Testis (tissue), 5 donors: ENCODE measurements at places on chromosomes 6 and 20. TPM values are rescaled to one million over a fixed set of nuclear protein-coding genes. Genes with fewer than 3 reads are reported as not detected.

Gene PHACTR1
- 6.5 TPM for total RNA-seq

Gene STX7
- total RNA-seq, result 12.7 TPM

DNA sequence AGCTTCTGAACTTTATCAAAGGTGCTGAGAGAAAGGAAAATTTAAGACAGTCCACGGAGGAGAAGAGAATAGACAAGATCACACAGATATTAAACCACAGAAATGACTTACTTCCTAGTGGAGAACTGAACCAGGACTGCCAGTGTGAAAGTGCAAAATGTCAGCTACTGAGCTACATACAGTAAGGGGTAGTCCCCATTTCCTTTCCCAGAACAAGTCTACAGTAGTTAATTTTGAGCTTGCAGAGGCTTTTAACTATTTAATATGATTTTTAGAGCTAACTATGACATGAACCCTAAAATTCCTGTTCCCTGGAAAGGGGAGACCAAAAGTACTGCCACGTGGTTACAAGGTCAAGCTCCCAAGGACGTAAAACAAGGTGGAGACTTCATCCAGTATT is 45.1 kb downstream of the CEP85L start:
- no peaks in the 10 kb centered on the region for H3K36me3 ChIP-seq
- no peak overlapping the region for H3K4me3 ChIP-seq
- DNase-seq, result no peak
- H3K27ac ChIP-seq, result no peak overlapping the region
- no peaks in the 10 kb centered on the region for H3K27me3 ChIP-seq

GRCh38 chr6:53309059-53309900 is 39.5 kb downstream of the ELOVL5 start:
- H3K4me1 ChIP-seq, result peaks cover 31% of the 10 kb centered on the region
- no peak for DNase-seq
- H3K4me3 ChIP-seq, result no peak overlapping the region
- H3K27me3 ChIP-seq, result no peaks in the 10 kb centered on the region

DNA sequence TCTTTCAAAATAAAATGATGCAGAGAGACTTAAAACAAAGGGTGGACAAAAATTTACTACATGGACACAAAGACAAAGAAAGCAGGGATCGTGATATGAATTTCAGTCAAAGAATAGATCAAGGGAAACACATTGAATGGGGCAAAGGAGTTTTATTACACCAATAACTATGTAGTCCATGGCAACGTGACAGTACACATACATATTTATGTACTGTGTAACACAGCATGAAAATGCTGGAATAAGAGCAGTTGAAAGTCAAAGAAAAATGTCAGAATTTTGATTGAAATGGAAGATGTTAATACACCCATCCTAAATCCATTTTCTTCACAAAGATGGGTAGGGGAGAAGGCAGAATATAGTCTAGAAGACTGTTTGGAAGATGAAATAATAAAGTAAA is 9.4 kb upstream of the RIN2 start:
- no peak overlapping the region for H3K4me3 ChIP-seq
- H3K4me1 ChIP-seq, result no peaks in the 10 kb centered on the region
- H3K27me3 ChIP-seq, result no peaks in the 10 kb centered on the region
- H3K36me3 ChIP-seq, result no peaks in the 10 kb centered on the region

DNA sequence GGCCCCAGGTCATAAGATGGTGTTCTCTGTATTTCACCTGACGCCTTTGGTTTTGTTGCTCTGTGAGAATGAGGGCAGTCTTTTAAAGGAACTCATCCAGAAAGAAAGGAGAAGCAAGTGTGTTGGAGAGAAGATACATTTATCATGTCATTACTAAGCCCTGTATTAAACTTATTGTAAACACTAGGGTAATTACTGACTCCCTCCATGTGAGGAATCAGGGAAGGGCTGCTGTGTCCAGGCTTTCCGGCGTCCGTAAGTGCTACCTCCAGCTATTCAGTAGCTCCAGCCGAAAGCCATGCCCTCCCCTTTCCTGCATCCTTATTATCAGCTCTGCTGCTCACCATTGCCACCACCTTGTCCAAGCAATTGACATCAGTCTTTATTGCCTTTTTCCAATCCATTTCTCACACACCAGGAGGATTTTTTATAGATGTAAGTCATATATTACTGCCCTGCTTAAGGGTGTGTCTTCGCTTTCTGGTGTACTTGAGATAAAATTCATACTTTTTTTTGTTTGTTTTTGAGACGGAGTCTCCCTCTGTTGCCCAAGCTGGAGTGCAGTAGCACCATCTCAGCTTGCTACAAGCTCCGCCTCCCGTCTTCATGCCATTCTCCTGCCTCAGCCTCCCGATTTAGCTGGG is 94.7 kb downstream of the RPP40 start:
- no peak overlapping the region for H3K27ac ChIP-seq
- no peaks in the 10 kb centered on the region for H3K36me3 ChIP-seq
- H3K4me1 ChIP-seq, result no peaks in the 10 kb centered on the region
- no peaks in the 10 kb centered on the region for H3K27me3 ChIP-seq
- no peak for DNase-seq

DNA sequence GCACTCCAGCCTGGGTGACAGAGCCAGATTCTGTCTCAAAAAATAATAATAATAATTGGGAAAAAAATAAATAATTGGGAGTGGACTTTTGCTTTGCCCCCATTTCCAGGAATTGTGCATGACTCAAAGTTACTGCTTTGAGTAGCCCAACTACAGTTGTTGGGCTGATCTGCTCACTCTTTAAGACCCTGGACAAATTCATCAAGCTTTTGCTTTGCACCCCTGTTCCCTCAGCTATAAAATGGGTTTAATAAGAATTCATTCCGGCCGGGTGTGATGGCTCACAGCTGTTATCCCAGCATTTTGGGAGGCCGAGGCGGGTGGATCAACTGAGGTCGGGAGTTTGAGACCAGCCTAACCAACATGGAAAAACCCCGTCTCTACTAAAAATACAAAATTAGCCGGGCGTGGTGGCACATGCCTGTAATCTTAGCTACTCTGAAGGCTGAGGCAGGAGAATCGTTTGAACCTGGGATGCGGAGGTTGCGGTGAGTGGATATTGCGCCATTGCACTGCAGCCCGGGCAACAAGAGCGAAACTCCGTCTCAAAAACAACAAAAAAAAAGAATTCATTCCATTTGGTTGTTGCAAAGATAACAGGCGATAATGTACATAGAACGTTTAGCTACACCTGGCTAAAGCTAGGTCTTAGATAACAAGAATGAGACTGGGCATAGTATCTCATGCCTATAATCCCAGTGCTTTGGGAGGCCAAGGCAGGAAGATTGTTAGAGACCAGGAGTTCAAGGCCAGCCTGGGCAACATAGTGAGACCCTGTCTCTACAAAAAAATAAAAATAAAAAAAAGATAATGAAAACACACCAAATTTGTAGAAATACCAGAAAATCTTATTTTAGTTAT is 87.9 kb upstream of the ZNF217 start:
- DNase-seq, result no peak
- H3K4me1 ChIP-seq, result peaks cover 5% of the 10 kb centered on the region
- no peaks in the 10 kb centered on the region for H3K36me3 ChIP-seq
- H3K27me3 ChIP-seq, result no peaks in the 10 kb centered on the region
- no peak overlapping the region for H3K4me3 ChIP-seq
